NK-92 treated with Interleukin-12 subunit alpha and Interleukin-12 subunit beta, amount 100 ng/mL, for 24 hours (cell line): ENCODE measurements at places on chromosomes 4 and X.

DNA sequence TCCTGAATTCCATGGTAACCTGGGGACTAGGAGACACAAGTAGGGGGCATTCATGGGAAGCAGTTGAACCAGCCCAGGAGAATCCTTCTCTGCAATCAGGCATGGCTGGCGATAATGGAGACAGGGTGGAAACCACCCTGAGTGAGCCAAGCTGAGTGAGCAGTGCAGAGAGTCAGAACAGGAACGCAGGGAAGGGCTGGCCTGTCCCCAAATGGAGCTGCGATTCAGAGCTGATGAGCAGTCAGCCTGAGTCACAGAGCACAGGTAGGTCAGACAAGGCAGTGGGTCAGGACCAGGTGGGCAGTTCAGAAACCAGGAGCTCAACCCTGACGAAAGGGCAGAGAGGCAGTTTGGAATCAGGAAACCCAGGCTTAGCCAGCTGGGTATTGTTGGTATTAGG, 129.0 kb downstream of the BTC start:
- DNase-seq: no peak

DNA sequence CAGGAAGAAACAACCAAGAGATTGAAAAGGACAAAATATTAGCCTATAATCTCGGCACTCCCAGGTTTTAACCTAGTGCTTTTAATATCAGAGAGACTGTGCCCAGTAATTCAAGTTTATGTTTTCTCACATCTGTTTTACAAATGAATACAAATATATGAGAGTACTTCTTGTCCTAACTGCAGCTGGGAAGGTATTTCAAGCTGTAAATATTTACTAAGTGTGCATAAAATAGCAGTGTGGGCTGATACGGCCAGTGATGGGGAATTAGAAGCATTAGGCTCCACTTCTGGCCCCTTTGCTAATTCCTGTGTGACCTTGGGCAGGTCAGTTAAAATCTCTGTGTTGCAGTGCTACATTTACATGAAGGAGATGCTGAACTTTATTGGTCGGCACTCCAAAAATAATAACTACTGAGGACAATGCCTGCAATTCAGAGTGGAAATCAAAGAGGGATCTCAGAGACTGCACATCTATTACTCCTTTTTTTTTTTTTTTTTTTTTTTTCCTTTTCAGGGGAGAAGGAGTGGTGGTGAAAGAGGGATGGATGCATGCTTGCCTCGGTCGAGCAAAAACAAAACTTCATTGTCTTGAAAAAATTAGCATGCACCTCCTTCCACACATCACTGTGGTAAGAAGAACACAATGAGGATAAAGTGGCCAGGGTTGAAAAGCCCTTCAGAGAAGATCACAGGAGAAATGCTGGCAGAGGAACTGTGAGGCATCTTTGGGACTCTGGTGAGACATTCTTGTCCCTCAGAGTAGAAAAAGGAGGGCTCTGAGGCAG, 44.6 kb upstream of the LNX1 start:
- no peak for DNase-seq

GRCh38 chr4:142925161-142925560, 79.1 kb upstream of the INPP4B start:
- DNase-seq: no peak

GRCh38 chrX:40576291-40576690, 4.5 kb upstream of the ATP6AP2 start:
- DNase-seq: no peak

GRCh38 chrX:149248073-149248625, 257.0 kb downstream of the IDS start:
- no peak for DNase-seq
